ENCODE measurements at places on chromosomes 12 and 14.

- no peak for DNase-seq
Measured at GRCh38 chr14:52265253-52265652, 2.2 kb upstream of the PTGDR start.

- DNase-seq = no peak
Measured at GRCh38 chr12:122944605-122945592, 21.4 kb downstream of the ABCB9 start.

DNA sequence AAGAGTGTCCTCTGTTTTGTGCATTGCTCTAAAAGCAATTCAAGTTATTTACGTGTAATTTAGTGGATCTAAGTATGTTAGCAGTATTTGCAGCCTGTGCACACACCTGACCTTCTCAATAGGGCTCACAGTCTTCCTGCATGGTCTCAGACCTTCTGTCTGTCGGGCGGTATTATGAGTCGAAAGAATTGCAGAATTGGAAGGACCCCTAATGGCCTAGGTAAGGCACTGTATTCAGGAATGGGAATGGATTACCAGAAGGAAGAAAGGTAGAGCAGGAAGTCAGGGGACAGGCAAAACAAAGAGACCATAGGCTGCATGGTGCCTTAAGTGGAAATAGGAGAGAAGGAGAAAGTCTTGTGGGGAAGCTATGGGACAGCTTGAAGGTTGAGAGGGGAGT is 341.6 kb downstream of the VRK1 start:
- no peak for DNase-seq

GRCh38 chr12:101957252-101957959 is 80.0 kb downstream of the DRAM1 start:
- no peak for DNase-seq

GRCh38 chr12:12719496-12719895 is 2.3 kb downstream of the CDKN1B start:
- peak; percentile 48 for DNase-seq

DNA sequence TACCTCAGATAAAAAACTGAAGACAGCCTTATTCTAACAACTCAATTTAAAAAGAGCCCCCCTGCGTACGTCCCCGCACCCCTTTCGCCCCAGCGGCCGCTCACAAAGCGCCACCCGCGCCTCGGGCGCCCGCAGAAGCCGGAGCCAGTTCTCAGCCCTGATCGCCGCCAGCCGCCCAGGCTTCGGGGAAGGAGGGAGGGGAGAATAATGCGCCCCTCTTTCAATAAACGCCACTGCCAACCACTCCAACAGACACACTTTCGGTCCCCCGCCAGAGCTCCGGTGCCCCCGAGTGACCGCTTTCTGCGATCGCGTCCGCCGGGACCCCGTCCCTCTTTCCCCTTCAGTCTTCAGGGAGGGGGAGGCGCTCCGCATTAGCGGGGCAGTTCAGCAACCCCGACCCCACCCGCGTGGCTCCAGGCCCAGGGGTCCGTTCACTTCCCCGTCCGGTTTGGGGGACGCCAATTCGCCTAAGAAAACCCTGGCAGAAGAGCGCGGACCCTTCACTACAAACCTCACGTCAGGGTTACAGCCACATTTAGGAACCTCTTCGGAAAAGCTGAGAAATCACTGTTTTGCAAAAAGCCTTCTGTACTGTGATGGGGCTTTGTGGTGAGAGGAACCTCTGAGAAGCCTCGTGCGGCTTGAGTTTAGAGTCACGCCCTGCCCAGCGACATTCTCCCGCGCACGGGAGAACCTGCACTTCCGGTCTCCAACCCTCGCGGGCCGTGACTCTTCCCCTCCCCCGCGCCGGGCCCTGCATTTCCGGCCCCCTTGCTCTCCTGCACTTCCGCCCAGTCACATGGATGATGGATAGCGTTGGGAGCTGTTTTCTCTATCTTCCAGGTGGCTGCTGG is 18.7 kb downstream of the FOXG1 start:
- no peak for DNase-seq

DNA sequence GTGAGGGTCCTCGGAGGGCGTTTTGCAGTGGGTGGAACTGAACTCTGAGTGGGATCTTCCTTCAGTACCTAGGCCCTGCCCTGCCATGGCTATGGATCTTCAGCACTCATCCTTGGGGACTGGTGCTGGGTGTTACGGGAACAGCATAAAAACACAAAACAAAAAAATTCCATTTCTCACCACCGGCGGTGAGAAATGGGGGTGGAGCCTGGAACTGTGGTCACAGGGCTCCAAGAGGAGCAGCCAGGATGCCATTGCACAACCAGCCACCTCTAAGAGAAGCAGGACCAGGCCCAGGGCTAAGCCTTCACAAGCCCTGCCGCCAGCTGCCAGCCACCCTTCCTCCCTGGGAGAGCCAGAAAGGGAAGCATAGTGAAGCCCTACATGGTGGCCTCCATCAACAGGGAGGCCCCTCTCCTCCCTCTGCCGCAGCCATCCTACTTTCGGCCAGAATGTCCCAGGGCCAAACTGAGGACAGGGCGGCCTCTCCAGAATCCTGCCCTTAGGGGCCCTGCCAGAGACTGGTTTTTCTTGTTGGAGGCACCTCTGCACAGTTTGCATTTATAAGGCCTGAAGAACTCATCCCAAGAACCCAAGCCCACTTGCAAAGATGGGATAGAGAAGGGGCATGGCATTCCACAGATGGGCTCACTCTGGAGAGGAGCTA is 76.5 kb downstream of the VCPKMT start:
- DNase-seq = no peak

GRCh38 chr12:119088685-119089379 is 89.9 kb upstream of the HSPB8 start:
- DNase-seq = no peak
